Motor neuron (in vitro differentiated cells): ENCODE measurements at places on chromosomes 11 and 22.

DNA sequence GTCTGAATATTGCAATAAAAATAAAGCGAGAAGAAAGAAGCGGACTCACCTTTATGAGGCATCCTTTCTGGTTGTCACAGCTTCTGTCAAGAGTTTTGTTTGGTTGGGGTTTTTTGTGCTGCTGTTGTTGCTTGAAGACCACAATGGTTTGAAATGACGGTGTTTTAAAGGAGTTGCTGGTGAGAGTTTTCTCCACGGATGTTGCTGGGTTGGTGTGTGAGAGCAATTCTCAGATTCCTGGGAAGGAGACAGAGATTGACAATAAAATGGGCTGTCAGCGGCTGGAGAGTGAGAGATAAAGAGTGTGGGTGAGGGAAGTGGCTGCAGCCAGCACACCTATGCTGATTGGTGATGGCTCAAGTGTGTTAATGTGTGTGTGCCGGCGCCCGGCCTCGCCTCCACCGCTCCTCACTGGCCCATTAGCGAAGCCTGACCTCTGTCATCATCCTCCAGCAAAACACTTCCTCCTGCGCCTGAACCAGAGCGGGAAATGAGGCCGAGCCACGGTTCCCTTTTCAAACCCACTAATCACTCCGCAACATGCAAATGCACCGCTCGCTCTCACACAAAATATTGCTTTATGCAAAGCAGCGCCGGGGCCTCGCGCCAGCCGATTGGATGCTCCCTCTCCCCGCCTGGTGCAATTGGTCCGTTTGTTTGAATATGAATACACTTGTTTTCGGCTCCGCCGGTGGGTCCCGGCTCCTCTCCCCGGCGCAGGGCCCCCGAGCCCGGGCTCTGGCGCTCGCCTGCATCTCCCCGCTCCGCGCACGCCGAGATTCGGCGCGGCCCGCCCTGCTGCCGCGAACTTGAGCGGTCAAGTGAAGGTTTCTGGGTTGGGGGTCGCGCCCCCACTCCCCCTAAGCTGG is at the start of gene PAX6:
PAX6 (minus strand) TSS at position 544 of the 869 bp plus-strand sequence. CDS start 4,911 bp downstream, outside the sequence.
- ATAC-seq, result peak; percentile 74

DNA sequence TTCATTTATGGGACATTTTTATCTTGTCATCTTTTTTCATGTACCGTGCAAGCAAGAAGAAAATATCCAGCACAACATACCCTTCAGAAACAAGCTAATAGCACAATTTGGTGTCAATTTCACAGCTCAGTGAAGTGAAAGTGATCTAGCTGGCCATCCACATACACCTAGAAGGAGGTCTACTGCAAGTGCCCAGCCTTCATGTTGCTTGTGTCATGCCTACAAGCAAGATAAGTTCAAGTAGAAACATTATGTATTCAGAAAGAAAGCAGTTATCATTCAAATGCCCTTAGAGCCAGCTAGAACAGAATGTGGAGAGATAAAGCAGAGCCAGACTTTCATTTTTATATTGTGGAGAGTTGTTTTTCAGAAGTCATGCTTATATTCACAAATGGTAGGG is 325.7 kb upstream of the PITPNB start:
- ATAC-seq, result no peak

DNA sequence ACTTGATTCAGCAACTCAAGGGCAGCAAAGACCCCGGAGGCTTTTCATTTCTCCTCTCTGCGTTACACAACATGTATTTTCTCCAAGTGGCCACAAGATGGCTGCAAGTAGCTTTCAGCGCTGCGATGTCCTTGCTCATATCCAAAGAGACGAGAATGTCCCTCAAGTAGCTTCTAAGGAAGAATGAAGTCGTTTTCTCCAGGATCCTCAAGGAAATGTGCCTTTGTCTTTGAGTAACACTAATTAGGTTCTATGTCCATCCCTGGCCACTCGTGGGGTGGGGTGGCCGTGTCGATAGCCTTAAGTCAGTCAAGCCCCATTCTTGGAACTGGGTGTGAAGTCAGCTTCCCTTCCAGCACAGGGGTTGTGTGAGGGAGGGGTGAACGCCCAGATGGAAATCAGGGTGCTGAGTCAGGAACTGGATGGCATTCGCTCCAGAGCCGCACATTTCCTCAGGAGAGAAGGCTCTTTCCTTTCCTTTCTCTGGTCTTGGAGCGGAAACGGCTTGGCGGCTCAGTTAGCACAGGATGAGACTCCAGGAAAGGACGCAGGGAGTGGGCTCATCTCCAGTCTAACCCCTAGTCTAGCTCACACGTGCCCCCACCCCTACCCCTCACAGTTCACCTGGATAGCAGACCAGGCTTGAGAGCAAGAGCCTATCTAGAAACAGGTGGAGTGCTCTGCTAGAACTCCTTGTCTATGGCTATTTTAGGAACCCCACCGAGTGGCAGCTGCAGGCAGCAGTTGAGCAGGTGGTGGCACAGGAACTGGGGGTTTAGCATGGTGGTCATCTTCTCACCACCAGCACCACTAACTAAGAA is 44.3 kb downstream of the NNMT start:
- peak; percentile 97 for ATAC-seq

- ATAC-seq, result peak; percentile 45
Measured at GRCh38 chr11:74437441-74438042, 29.8 kb downstream of the KCNE3 start.

DNA sequence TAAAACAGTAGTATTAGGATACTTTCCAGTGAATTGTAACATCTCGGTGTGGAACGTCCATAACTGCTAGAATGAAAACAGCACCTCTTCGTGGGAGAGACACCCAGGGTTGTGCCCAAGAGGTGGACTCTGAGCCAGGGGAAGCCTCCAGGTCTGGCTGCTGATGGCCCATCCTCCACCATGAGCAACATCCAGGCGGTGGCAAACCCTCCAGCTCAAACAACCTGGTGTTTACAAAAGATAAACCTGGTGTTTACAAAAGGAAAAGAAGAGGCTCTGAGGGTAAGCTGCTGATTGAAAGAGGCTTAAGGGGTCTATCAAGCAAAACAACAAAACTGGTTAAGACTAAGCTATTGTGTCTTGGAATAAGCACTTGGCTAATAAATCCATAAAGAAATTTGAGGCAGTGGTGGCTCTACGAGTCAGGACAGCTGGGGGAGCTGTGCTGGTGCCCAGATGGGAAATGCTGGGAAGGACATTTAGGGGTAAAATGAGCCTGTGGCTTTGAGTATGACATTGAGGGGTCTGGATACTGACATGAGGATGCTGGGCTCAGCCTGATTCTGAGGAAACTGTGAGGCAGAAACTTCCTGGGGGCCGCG is 909.0 kb downstream of the BRD1 start:
- ATAC-seq, result no peak

DNA sequence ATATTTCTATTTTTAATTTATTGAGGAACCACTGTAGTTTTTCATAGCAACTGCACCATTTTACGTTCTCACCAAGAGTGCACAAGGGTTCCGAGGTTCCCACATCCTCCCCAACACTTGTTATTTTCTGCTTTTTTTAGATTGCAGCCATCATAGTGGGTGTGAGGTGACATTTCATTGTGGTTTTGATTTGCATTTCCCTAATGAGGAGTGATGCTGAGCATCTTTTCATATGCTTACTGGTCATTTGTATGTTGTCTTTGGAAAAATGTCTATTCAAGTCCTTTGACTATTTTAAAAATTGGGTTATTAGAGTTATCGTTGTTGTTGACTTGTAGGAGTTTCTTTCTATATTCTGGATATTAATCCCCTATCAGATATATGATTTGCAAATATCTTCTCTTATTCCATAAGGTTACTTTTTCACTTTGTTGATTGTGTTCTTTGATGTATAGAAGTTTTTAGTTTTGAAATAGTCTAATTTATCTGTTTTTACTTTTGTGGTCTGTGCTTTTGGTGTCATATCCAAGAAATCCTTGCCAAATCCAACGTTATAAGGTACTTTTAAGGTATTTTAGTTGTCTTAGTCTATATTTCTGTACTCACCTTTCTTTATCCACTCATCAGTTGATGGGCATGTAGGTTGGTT is 9.0 kb downstream of the NEAT1 start:
- ATAC-seq, result no peak

DNA sequence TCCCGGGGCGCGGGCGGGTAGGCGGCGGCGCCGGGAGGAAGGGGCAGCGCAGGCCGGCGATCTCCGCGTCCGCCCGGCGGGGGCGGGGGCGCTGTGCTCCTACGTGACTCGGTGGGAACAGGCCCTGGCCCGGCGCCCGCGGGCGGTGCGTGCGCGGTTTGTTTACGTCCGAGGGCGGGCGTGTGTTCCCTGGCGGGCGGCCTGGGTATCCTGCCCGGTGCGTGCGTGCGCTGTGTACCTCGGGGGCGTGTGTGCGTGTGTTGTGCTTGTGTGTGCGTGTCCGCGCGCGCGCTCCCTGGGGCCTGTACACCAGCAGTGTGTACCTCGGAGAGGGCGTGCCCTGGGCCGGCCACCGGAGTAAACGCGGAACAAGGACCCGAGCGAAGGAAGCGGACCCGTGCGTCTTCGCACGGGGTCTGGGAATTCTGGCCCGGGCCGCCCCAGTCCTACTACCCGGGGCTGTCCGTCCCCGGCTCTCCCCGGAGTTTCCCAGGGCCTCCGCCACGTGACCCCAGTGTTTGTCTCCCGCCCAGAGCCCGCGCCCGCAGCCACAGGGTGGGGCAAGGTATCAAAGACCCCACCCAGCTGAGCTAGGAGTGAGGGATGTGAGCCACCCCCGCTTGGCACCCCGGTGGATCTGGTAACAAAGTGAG is 769 bp downstream of the MAFF start:
- peak; percentile 64 for ATAC-seq

- ATAC-seq, result no peak
Measured at GRCh38 chr11:125072218-125072960, 9.3 kb downstream of the SLC37A2 start.

GRCh38 chr22:23182309-23183060 is 2.2 kb downstream of the BCR start:
- no peak for ATAC-seq

DNA sequence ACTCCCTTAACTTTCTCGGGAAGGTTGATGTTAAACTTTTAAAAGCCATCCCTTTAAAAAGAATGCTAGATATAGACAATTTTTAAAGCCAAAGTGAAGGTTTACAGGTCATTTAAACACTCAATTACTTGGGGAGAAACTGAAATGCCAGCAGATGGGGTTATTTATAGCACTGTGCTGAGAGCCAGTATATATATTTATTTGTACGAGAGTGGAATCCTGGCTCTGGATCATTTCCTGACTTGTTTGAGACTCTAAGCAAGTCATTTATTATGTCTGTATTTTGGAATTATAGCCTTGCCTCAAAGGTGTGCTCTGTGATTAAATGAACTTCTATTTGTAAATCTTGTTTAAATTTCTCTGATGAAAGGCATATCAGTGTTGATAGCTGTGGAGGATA is 6.8 kb upstream of the ZBED5 start:
- no peak for ATAC-seq

- ATAC-seq, result no peak
Measured at GRCh38 chr11:83568516-83568915, 282.3 kb upstream of the CCDC90B start.

DNA sequence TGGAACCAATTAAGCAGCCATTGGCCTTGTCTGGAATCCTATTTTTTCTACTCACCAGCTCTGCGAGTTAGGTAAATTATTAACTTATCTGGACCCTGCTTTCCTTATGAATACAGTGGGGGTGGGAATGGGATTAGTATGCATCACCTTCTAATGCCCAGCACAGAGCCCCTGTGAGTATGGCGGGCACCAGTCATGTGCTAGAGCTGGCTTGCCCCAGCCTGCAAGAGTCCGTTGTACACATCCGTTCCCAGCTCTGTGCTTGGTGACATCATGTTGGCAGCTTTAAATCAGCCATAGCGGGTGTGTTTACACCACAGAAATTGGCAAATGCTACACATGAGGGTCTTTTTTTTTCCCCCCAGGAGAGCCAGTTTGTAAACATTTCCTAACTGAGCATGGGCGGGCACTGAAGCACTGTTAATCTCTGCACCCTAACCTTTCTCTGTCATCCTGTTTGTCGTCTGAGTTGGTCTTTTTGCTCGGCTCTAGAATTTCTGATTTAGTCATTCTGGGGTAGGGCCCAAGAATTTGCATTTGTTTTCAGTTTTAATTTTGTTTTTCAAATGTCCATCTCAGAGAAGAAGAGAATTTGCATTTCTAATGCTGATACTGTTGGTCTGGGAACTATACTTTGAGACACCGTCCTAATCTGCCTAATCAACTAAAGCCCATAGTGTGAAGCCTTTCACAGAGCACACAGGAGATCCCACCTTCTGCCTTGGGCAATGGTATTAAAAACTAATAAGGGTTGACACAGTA is 130.3 kb upstream of the TBCEL start:
- ATAC-seq, result peak; percentile 81

GRCh38 chr22:26169315-26170111 is at the start of gene SEZ6L:
Gene SEZ6L, plus strand, starts transcription at chr22:26169462. Its CDS starts 208 bp downstream, at chr22:26169670.
- ATAC-seq, result no peak

DNA sequence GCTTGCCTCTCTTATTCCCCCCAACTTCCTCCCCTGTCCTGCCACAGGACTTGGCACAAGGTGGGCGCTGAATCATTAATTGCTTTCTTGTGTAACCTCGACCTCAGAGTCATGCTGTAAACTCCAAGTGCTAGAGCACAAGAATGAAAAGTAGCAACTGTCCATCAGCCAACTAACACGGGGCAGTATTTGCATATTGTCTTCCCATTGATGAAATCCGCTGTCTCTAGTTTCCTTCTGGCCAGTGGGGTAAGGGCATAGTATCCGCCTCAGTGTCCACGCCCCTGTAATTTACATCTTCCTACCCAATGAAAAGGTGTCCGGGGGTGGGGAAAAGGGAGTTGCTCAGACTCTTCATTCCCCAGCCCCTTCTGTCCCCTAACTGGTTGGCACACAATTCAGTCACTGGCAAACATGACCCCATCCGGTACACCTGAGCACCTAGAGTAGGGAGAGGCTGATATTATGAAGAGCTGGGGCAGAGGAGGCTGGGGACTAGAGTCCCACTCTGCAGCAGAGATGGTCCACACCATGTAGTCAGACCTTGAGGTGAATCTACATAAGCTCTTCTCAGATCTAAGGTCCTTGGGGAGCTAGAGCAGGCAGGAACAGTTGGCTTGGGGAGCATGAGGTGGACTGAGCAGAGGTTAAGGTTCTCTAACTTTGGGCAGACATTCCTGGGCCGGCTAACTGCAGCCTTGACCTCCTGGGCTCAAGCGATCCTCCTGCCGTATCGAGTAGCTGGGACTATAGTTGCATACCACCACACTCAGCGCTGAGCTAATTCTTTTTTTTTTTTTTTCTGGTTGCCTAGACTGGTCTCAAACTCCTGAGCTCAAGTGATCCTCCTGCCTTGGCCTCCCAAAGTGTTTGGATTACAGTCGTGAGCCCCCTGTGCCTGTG is 6.8 kb upstream of the GGA1 start:
- peak; percentile 67 for ATAC-seq

DNA sequence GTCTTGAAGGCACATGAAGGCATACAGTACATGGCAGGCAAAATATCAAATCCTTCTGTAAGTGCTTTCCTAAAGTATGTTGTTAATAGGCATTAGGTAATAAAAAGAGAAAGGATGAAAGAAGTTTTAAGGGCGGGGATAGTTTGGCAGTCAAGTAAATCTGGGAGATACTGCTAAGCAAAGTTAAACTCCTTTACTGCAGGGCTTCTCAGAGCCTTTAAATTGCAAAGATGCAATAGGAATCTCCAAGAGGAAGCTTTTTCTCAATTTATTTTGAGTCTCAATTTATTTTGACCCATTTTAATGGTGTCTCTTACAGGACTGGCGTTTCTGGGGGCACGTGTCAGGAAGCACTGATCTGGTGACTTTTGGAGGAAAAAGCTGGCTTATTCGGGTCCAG is 12.8 kb upstream of the PHF21A start:
- ATAC-seq, result no peak
